Astrocyte of the cerebellum (primary cell): ENCODE measurements at places on chromosomes 3 and 15.

GRCh38 chr3:56778893-56779292, 22.9 kb downstream of the ARHGEF3 start:
- DNase-seq, result no peak

DNA sequence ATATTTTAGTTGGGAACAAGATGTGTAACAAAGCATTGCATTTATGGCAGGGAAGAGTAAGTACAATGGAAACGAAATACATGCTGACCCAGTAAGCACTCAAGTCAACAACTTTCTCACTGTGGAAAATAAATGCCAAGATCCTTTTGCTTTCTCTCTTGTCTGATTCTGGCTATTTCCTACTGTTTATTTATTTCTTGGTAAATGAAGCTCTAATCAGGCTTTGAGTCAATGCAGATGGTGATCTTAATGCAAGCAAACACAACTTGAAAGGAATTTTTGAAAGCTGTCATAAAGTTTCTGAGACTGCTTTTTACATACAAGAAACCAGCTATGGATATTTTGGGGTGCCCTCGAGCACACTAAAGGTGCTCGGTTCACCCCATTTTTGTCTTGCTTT, 624.8 kb downstream of the MAGI1 start:
- no peak for DNase-seq

DNA sequence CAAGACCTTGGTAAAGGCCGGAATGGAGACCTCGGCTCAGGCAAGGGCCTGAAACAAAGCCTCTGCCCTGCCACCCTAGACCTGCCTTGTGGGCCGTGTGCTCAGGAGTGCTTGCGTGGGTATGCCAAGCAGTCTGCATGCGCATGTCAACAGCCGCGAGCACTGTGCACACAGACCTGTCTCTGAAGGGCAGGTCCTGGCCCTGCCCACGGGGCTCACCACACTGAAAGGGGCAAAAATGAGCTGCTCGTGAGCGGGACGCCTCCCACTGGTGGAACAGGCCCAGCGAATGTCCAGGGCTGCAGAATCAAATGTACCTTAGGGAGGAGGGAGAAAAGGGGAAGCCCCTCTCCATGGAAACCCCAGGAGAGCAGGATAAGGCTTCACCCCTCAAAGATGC, 44.3 kb upstream of the FGD5 start:
- DNase-seq, result no peak

- no peak for DNase-seq
Measured at GRCh38 chr15:92647467-92648163, 8.0 kb downstream of the FAM174B start.

DNA sequence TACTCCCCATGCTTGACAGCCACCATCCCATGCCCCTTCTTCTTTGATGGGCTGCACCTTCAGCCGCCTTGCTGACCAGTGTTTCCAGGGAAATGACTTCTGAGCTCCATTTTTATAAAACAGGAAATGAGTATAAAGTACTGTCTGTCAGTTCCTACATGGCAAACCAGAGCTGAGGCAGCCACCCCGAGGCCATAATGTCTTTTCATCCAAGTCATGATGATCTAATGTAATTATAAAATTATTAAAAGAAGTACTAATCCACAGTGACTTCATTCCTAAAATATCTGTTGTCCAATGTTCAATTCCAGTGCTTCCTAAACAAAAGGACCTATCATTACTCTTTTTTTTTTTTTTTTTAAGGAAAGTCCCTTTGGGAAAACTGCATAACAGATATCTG, 75.2 kb upstream of the HERC1 start:
- DNase-seq, result no peak

DNA sequence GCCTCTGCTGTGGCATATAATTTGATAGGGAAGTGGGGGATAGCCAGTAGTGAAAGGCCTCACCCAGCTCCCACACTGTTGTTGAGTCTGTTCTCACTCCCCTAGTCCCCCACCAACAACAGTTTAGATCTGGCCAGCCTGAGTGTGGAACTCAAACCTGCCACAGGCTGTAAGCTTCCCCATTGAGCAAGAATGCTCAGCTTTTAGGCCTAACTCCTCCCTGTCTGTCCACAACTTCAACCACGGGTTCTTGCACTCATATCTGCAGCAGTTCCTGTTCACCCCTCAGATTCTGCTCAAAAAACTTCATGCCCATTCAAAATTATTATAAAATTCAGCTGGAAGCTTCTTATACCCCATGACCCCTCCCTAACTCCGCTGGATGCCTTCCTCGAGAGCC, 975.1 kb downstream of the NSUN3 start:
- DNase-seq, result no peak

DNA sequence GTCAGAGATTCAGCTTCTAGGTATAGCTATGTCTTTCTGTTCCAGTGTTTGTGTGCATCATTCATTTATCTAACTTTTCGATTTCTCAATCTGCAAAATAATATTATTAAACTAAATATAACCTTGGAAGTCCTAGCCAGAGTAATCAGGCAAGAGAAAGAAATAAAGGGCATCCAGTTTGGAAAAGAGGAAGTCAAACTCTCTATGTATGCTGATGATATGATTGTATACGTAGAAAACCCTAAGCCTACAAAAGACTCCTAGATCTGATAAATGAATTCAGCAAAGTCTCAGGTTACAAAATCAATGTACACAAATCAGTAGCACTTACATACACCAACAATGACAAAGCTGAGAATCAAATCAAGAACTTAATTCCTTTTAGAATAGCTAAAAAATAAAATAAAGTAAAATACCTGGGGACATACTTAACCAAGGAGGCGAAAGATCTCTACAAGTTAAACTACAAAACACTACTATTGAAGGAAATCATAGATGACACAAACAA, 718.2 kb downstream of the NTRK3 start:
- DNase-seq, result no peak

- no peak for DNase-seq
Measured at GRCh38 chr15:79989682-79990081, 18.7 kb upstream of the BCL2A1 start.

- DNase-seq, result no peak
Measured at GRCh38 chr3:29381595-29381994, 100.7 kb downstream of the RBMS3 start.

GRCh38 chr3:158680861-158681260, 8.4 kb upstream of the LXN start:
- no peak for DNase-seq
